COR-L47 (cell line): ENCODE measurements at places on chromosomes 2 and 18.

- no peak for DNase-seq
These were observed 121.8 kb downstream of the CDC42EP3 start for GRCh38 chr2:37549598-37549997.

GRCh38 chr2:238165288-238165921 lies 6.6 kb downstream of the ERFE start:
- no peak for DNase-seq

DNA sequence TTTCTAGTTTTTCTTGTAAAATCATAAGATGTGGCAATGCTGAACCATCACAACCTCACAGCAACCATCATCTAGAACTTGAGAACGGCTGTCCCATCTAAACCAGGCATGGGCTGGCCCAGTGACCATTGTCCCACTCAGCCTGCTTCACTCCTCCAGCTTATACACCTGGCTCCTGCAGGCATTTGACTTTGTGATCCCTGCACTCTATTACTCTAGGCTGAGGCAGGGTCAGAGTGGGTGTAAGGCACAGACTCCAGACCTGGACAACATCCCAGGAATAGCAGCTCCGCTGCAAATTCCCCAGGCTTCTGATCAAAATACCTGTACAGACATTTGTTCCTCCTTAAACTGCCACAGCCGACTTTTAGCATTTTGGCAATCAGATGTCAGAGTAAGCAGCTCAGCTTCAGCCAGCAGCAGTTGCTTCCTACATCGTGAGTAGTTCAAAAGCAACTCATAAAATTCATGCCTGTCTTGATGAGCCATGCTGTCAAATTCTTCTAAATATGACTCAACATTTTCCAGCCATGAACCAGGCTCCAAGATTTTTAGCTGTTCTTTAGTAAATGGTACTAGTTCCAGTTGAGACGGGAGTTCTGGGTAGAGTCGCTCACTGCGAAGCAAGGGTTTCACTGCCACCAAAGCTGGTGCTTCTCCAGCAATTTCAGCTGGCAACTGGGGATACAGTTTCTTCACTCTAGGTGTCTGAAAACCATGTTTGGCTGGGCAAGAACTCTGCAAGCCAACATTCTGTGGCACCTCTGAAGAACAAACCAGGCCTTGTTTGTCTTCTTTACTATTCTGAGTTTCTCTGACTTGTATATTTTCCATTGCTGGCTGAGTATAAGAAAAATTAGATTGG lies 12.8 kb downstream of the EPG5 start:
- DNase-seq = no peak

DNA sequence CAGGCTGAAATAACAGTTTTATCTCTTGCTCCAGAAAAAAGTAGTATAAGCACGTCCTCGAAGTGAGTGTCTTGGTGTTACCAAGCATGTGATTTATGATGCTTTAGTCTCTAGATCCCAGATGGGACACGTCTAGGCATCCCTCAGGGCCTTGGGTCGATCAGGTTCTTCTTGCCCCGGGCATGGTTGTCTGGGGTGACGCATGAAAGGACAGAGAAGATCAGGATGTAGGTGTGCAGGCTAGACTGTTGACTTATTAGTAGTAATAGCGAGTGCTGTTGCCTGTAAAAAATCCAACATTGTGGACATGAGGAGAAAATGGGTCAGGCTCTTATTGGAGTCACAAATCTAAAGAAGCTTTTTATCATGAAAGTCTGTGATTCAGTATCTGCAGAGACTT lies 94.0 kb upstream of the NFU1 start:
- DNase-seq = no peak

DNA sequence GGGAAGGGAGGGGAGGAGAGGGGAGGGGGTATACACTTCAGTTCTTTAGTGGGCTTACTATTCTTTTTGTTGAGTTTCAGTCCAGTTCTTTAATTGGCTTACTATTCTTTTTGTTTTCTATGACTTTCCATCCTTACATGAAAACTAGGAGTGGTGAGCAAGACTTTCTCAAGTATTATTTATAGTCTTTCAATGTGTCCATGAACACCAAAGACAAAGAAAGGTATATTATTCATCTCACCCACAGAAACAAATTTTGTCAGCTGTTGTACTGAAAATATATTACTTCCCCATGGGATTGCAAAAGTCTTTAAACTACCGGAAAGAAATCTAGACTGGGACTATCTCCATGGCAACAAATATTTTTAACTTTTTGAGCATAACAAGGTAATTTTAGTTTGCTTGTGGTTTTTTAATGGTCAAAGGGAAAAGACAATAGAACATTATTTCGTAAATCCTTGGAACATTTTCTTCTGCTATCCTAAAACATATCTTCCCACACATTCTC lies 17.6 kb downstream of the ADAM17 start:
- no peak for DNase-seq

DNA sequence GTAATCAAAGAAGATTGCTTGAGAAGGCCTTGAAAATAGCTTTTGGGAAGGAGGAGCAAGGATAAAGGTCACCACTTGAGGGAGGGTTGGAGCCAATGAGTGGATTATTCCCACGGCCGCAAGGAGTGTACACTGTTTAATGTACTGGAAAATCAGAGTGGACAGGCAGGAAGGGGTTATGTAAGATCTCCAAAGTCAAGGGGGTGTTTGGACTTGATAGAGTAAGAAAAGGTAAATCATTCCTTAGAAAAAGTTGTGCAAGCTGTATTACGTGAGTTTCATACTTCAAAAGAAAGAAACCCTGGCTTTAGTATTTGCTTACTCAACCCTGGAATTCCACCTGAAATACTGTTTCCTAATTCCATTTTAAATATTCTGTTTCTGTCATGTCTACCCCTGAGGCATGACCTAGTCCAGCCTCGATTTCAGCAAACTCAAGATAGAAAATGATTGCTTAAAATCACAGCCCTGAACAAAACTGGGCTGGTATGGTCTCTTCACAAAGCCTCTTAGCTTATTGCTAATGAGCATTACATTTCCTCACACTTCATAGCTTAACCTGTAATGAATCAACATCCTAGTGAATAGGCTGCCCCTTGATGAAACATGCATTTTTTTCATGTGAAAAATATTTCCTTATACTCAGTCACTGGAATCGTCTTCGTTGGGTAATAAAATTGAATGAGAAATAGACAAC lies 1.1 kb downstream of the MREG start:
- DNase-seq = no peak

- DNase-seq = no peak
These were observed 42.3 kb upstream of the TTR start for GRCh38 chr18:31549416-31549815.

GRCh38 chr2:205129531-205129930 lies 552.8 kb upstream of the NRP2 start:
- no peak for DNase-seq
